Tibial nerve (tissue), 4 donors: ENCODE measurements at places on chromosomes 4 and X. TPM values are rescaled to one million over a fixed set of nuclear protein-coding genes. Genes with fewer than 3 reads are reported as not detected.

GRCh38 chr4:42768125-42768748, 111.3 kb upstream of the ATP8A1 start:
- no peak for DNase-seq

GRCh38 chr4:92600638-92601037, 296.9 kb downstream of the GRID2 start:
- DNase-seq, result no peak

- no peak for DNase-seq
Measured at GRCh38 chrX:66915893-66916292, 277.0 kb upstream of the EDA2R start.

DKK2 gene
- 17.2 TPM for total RNA-seq

CT45A5 gene
- total RNA-seq, result not detected

GRCh38 chrX:15320297-15320696, 4.9 kb upstream of the ASB11 start:
- no peak for DNase-seq

- no peak for DNase-seq
Measured at GRCh38 chr4:152850377-152850776, 70.6 kb downstream of the ARFIP1 start.

TCEAL2 gene
- 6.8 TPM for total RNA-seq

DNA sequence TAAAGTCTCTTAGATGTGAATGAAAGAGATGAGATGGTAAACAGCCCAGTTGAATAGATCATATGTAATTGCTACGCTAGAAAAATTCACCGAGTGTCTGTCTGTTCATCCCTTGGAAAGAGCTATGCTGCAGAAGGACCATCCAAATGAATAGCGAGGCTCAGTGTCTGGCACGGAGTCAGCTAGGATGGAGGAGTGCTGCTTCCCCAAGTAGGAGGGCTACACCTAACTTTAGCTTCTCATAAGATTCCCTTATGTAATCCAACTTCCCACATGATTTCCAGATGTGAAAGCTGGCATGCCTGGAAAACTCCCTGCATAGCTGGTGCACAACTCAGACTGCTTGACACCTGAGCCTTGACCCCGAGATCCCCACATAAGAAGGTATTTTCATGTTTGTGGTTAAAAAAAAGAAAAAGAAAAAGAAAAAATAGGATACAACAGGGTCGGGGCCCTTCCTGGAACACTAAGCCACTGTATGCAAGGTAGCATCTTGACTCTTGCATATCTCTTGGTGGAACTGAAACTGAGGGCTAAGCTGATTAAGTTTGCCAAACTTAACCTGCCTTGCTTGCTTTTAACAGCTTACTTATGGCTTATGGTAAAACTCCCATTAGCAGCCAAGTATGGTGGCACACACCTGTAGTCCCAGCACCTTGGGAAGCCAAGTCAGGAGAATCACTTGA, 82.3 kb downstream of the FREM3 start:
- DNase-seq, result no peak

DNA sequence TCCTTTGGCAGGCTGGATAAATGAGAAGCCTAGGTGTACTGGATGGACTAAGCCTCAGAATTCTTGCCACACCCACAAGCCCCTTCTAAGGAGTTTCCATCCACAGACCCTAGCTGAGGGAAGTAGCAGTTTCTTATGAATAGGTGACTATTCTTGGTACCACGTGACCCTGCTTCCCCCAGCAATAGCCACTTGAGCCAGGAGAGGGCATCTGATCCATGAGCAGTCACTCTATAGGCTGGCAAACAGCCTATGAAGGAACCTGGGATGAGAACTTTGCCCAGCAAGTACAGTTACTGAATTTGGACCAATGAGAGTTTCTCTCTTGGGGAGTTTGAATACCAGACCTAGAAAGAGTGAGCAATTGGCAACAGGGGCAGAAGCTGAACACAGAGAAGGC, 84.0 kb downstream of the RTL9 start:
- DNase-seq, result no peak

RIPPLY1 gene
- total RNA-seq, result not detected

- DNase-seq, result no peak
Measured at GRCh38 chrX:137432609-137433008, 133.3 kb upstream of the ZIC3 start.

DNA sequence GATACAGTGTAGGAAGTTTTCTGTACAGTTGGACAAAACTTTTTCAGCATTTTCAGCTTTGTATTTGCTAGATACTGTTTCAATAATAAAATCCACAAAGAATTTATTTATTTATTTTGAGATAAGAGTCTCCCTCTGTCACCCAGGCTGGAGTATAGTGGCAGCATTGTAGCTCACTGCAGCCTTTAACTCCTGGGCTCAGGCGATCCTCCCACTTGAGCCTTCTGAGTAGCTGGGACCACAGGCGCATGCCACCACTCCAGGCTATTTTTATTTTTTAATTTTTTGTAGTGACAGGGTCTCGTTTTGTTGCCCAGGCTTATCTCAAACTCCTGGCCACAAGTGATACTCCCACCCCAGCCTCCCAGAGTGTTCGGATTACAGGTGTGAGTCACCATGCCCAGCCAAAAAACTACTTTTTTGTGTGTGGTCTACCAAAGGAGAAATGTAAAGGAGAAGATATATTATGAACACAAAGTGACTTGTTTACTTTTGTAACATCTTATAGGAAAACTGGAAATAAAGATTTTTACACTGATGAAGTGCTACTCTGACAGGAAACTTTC, 13.0 kb upstream of the SOWAHD start:
- no peak for DNase-seq

DNA sequence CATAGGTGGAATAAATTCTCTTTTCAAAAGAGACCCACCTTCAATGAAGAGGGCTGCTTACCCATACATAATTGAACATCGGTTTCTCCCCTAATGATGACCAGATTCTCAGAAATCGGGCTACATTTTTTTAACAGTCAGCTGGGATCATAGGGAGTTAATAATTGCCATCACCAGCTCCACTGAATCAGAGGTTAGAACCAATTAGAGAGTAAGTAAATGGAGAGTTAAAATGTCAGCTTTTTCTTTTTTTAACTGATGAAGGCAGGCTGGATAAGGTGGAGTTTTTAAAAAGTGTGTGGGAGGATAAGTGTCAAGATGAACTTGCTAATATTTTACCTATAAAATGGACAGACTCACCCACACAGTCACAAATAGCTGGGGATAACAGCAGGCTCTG, 584.5 kb upstream of the NR3C2 start:
- DNase-seq, result no peak

GRCh38 chrX:7045238-7045955, 102.1 kb upstream of the STS start:
- no peak for DNase-seq

GRCh38 chr4:8920289-8920965, 48.8 kb upstream of the HMX1 start:
- no peak for DNase-seq

- DNase-seq, result no peak
Measured at GRCh38 chr4:151324752-151325110, 674 bp downstream of the SH3D19 start.

PQBP1 gene
- total RNA-seq, result 46.9 TPM

GRCh38 chr4:154719087-154719486, 24.7 kb upstream of the LRAT start:
- DNase-seq, result no peak

ETDA gene
- total RNA-seq, result not detected
